ENCODE measurements at places on chromosomes 12 and 14. TPM values are rescaled to one million over a fixed set of nuclear protein-coding genes. Genes with fewer than 3 reads are reported as not detected.

The AHNAK2 gene
- total RNA-seq: 4.1 TPM

The AMHR2 gene
- total RNA-seq: not detected

The PMEL gene
- 0.49 TPM for total RNA-seq

The PLA2G1B gene
- not detected for total RNA-seq

- DNase-seq: no peak
Observed at GRCh38 chr14:102593825-102594137, 1.3 kb downstream of the RCOR1 start.

GRCh38 chr12:52608161-52608560, 6.9 kb upstream of the KRT72 start:
- DNase-seq: no peak

- no peak for DNase-seq
Observed at GRCh38 chr14:70622111-70622712, 19.5 kb upstream of the TTC9 start.

DNA sequence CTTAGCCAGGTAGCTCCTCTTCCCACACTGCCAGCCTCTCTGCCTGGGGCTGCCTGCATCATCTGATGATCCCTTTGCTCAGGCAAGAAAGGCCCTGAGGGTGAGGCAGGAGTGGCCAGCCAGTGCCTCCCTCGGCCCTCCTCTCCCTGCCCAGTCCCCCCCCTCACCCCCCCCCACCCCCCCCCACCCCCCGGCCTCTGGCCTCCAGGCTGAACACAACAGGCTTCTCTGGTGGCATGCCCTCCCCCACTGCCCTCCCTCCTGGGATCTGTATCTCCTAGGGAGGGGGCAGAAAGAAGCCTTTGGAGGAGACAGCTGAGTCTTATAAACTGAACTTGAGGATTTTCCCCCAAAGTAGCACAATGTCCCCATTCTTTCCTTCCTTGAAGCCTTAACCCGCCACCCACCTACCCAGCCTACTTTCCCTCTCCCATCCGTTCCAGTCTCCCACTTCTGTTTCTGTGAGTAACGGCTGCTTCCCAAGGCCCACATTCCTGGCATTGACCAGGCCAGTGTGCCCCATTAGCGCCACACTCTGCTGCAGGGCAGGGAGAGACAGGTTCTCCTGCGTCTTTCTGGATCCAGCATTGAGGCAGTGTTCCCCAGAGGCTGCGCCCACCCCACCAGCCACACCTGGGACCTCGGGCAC, 82.1 kb downstream of the B4GALNT3 start:
- no peak for DNase-seq

All from heart right ventricle (tissue), 16 donors.